ENCODE measurements at places on chromosomes 16 and 17.

DNA sequence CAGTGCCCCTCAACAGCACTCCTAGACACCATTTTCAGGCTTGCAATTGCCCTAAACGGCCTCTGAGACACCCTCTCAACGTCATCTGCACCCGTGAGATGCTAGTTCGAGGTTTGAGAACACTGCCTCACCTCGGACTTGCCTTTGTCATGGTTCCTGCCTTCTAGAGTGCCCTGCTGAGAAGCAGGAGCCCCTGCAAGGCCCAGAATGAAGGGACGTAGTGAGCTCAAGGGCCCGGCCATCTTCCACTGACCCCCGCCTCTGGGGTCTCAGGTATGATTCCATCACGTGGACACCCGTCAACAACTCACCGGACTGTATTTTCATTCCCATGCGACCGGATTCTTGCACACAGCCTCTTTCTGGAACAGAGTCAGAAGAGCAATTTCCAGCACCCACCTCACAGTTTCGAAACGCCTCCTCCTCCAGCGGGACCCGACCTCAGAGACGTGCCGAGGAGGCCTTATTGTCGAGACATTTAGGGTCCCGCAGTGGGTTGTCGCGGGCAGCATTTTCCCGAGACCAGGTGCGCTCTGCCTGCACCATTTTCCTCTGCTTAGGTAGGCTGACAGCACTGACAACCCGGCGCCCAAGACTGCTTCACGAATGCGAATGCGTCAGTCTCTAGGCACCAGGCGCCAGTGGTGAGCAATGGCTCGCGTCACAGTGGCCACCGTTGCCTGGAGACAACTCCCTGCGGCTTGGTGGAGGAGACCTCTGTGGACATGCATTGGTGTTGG is 999.9 kb downstream of the KCNJ18 start:
- DNase-seq, result no peak

GRCh38 chr16:10093576-10093975 is 88.7 kb downstream of the GRIN2A start:
- DNase-seq, result no peak

GRCh38 chr17:42779936-42780850 is at the start of gene WNK4:
WNK4 (plus strand) TSS chr17:42780610; CDS start chr17:42780699, 89 bp downstream.
- DNase-seq, result no peak

DNA sequence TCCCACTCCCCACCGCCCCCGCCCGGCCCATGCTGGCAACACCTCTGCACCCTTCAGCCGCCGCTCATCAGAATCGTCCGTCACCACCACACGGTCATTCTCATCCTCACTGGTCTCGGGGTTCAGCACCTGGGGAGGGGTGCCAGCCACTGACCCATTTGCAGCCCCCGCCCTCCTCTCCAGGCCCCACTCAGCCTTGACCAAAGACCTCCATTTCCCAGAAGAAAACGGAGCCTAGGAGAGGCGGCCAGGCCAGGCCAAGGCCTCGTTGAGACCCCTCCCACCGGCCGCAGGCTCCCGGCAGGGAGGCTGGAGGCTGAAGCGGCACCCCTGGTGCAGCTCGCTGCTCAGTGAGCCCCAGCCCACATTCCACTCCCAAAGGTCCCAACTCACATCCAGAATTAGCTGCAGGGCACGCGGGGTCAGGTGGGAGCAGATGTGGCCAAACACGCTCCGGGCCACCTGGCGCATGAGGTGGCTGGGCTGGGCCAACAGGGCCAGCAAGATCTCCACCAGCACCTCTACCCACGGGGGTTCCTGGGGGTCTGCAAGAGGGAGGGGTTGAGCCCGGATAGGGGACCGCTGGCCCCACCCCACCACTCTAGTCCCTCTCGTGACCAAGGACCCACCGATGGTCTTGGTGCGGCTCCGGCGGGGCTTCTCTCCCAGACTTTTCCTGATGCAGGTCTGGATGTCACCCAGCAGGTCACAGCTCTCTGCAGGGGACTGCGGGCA is 9.8 kb downstream of the MYBBP1A start:
- no peak for DNase-seq

DNA sequence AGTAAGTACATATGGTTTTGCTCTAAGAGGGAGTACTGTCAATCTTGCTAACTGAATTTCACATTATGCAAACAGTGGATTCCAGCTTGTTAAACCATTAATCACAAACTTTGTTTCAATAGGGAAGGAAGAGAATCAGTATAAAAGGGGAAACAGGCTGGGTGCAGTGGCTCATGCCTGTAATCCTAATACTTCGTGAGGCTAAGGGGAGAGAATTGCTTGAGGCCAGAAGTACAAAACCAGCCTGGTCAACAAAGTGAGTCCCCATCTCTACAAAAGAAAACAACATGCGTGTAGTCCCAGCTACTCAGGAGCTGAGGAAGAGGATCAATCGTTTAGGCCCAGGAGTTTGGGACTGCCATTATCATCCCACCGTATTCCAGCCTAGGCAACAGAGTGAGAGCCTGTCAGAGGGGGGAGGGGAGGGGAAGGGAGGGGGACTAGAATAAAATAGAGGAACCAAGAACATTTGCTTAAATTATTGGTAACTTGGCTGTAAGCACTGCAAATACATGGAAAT is 65.7 kb downstream of the FBXL20 start:
- DNase-seq, result no peak
